ENCODE measurements at places on chromosomes 1 and 21.

GRCh38 chr1:182666706-182667105 is 17.7 kb downstream of the RGS8 start:
- DNase-seq, result no peak

- DNase-seq, result no peak
Observed at GRCh38 chr1:5428351-5428750, 563.9 kb downstream of the NPHP4 start.

DNA sequence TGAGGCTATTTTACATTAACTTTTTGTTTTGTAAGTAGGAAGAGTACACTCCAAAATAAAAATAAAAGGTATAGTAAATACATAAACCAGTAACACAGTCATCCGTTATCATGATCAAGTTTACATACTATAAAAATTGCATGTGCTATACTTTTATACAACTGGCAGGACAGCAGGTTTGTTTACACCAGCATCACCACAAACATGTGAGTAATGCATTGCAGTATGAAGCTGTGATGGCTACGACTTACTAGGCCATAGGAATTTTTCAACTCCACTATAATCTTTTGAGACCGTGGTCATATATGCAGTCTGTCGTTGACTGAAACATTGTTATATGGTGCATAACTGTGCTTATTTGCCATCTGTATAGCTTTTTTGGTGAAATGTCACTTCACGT is 106.2 kb downstream of the CENPF start:
- no peak for DNase-seq

GRCh38 chr1:28412731-28413130 is 43.2 kb downstream of the PHACTR4 start:
- DNase-seq, result no peak

- DNase-seq, result no peak
Observed at GRCh38 chr1:197027359-197027758, 39.7 kb downstream of the F13B start.

Measured in body of pancreas (tissue), 4 donors.